ENCODE measurements at places on chromosomes 7 and 10. TPM values are rescaled to one million over a fixed set of nuclear protein-coding genes. Genes with fewer than 3 reads are reported as not detected.

GRCh38 chr7:30344513-30344912 lies 60.1 kb downstream of the ZNRF2 start:
- H3K36me3 ChIP-seq, result no peaks in the 10 kb centered on the region
- no peak overlapping the region for H3K4me3 ChIP-seq
- no peak overlapping the region for H3K27ac ChIP-seq
- H3K4me1 ChIP-seq, result peaks cover 27% of the 10 kb centered on the region
- no peaks in the 10 kb centered on the region for H3K27me3 ChIP-seq
- DNase-seq, result no peak

GRCh38 chr7:101856473-101857357 lies 39.3 kb downstream of the CUX1 start:
- H3K4me1 ChIP-seq, result peaks cover 11% of the 10 kb centered on the region
- H3K4me3 ChIP-seq, result peak overlapping the region; percentile 5
- no peaks in the 10 kb centered on the region for H3K36me3 ChIP-seq
- peak overlapping the region; percentile 74 for H3K27ac ChIP-seq

DNA sequence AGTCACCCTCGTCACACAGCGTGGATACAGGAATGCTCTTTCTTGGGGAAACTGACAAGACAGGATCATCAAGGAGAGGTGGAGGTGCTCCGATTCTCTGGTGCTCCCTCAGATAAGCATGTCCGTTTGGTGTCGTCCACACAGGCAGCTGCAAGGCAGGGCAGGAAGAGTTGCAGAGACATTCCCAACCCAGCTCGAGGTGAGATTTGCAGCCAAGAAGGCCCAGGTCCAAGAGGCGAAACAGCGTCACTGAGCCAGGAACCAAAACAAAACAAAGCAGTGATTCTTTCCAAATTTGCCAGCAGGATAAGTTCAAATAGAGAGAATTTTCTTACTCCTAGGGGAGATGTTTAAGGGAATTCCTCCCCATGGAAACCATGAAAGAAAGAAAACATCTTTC lies 386.5 kb upstream of the PFKP start:
- H3K4me1 ChIP-seq, result no peaks in the 10 kb centered on the region
- H3K27me3 ChIP-seq, result no peaks in the 10 kb centered on the region
- DNase-seq, result no peak
- no peak overlapping the region for H3K27ac ChIP-seq

DNA sequence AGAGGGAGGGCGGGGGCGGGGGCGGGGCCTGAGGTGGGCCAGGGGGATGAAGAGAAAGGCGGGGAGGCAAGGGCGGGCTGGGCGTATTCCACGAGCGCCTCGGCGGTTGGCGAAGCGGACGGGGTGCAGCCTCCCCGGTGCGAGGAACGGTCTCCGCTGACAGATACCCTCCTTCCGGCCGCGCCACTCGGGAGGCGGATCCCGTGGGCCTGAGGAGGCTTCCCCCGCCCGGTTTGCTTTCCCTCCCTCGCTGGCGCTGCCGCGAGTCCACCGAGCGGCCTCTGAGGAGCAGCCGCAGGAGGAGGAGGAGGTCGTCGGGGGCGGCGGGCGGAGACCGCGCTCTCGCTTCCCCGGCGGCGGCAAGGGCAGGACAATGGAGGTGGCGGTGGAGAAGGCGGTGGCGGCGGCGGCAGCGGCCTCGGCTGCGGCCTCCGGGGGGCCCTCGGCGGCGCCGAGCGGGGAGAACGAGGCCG lies at the start of gene TRIM24:
Gene TRIM24, plus strand, starts transcription at position 84 of the 473 bp plus-strand sequence. Its CDS starts 290 bp downstream, at position 374.
- DNase-seq, result peak; percentile 94
- peak within 1 kb of the TSS; percentile 91 for H3K4me3 ChIP-seq
- H3K4me1 ChIP-seq, result no peaks in the 10 kb centered on the region

GRCh38 chr7:4667776-4668509 lies 14.2 kb upstream of the FOXK1 start:
- DNase-seq, result no peak
- no peak overlapping the region for H3K4me3 ChIP-seq
- no peaks in the 10 kb centered on the region for H3K36me3 ChIP-seq
- no peaks in the 10 kb centered on the region for H3K27me3 ChIP-seq

GRCh38 chr10:9634466-9634865 lies 1383.2 kb upstream of the CELF2 start:
- no peak overlapping the region for H3K27ac ChIP-seq
- H3K36me3 ChIP-seq, result no peaks in the 10 kb centered on the region
- no peak for DNase-seq

DNA sequence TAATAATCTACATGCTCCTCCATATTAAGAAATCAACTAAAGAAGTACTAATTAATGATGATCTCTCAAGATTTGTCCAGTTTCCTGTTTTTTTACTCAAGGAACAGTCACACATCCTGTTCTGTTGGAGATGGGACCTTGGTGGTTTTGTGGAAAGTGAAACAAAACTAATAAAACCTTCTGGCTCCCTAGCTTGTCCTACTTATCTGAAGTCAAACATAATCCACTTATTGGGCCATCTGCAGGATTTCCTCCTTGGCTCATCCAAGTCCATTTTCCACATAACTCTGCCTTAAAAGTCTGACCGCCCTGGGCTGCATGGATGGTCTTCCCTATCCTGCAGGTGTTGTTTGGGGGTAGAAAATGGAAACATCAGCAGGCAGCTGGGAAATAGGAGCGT lies 39.4 kb upstream of the TARP start:
- H3K27ac ChIP-seq, result no peak overlapping the region
- H3K4me3 ChIP-seq, result no peak overlapping the region
- no peaks in the 10 kb centered on the region for H3K27me3 ChIP-seq
- no peaks in the 10 kb centered on the region for H3K4me1 ChIP-seq
- H3K36me3 ChIP-seq, result no peaks in the 10 kb centered on the region

GRCh38 chr10:53918755-53919154 lies 882.3 kb downstream of the PCDH15 start:
- DNase-seq, result no peak
- no peak overlapping the region for H3K4me3 ChIP-seq
- no peak overlapping the region for H3K27ac ChIP-seq

DNA sequence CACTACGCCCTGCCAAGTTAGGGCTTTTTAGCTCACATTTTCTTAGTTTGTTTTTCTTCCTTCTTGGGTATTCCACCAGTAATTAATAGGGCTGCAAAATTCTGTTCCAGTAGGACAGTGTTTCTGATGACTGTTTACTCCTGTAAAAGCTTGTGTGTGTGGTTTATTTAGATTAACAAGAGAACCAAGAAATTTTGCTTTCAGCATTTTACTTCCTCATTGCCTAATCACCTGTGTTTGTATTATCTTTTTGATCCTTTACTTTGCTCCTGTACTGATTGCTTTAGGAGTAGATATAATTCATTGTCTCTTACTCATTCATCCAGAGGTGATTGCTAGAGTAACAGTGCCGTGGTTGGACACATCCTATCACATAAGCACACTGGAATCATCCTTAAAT lies 27.7 kb downstream of the TDRD1 start:
- no peak for DNase-seq
- H3K27ac ChIP-seq, result no peak overlapping the region
- no peaks in the 10 kb centered on the region for H3K36me3 ChIP-seq
- H3K4me3 ChIP-seq, result no peak overlapping the region
- H3K27me3 ChIP-seq, result no peaks in the 10 kb centered on the region

DNA sequence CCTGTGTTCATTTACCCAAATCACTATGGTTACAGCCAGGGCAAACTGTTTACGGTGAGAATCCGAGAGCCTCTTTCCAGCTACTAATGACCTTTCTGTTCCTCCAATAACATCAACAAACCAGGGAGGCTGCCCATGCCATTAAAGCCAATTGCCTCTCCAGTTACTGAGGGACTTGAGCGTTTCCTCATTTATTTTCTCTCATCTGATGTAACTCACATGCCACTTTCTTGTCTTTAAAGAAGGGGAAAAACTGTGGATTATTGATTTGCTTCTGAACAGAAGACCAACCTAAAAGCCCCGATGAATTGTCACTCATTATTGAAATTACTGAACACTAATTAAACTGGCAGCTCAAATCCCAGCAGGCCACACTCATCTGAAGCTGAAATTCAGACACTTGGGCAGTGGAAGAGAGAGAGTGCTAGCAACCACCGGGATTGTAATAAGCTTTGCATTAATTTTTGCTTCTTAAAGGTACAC lies 595.8 kb upstream of the MKI67 start:
- no peaks in the 10 kb centered on the region for H3K4me1 ChIP-seq
- H3K27ac ChIP-seq, result no peak overlapping the region
- H3K4me3 ChIP-seq, result no peak overlapping the region
- DNase-seq, result no peak
- no peaks in the 10 kb centered on the region for H3K27me3 ChIP-seq

- H3K4me1 ChIP-seq, result no peaks in the 10 kb centered on the region
- no peaks in the 10 kb centered on the region for H3K36me3 ChIP-seq
- DNase-seq, result no peak
- H3K27me3 ChIP-seq, result no peaks in the 10 kb centered on the region
Observed at GRCh38 chr7:48427671-48428070, 256.4 kb downstream of the ABCA13 start.

- no peaks in the 10 kb centered on the region for H3K4me1 ChIP-seq
- H3K27ac ChIP-seq, result no peak overlapping the region
- no peak overlapping the region for H3K4me3 ChIP-seq
Observed at GRCh38 chr7:103349805-103350204, 2.4 kb downstream of the PSMC2 start.

GRCh38 chr7:25565949-25566348 lies 337.7 kb upstream of the NPVF start:
- H3K36me3 ChIP-seq, result no peaks in the 10 kb centered on the region
- H3K4me3 ChIP-seq, result no peak overlapping the region
- no peak overlapping the region for H3K27ac ChIP-seq
- no peaks in the 10 kb centered on the region for H3K27me3 ChIP-seq
- peak; percentile 29 for DNase-seq

- no peak overlapping the region for H3K27ac ChIP-seq
- H3K4me1 ChIP-seq, result no peaks in the 10 kb centered on the region
- no peak overlapping the region for H3K4me3 ChIP-seq
Observed at GRCh38 chr10:101935431-101935830, 91.8 kb upstream of the KCNIP2 start.

DNA sequence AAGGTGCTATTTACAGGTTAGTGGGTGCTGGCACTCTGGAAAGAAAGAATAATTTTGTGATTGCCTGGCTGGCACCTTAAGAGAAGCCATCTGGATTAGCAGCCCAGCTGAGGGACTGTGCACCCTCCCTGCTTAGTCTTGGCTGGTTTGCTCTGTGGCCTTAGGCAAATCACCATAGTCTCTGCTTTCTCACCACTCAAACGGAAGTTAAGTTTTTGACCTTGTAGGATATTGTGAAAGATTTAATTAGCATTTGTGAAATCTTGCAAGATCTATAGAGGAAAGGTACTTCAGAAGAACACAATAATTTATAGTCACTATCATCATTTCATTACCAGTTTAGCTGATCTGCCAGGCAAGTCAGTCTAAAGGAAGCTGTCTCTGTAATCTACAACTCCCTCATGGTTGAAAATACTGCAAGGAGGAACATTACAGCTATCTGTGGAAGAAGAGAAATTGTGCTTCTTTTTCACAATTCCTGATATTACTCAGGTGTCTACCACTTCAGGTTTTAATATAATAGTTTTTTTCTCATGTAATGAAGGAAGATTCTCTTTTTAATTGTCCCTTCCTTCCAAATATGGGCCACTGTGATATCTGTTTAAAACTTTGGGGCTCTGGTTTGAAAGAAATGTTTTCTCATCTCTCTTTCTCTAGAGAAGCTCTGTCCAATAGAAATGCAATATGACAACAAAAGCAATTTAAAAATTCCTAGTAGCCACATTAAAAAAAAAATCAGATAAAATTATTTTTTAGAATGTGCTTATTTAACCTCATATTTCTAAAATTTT lies 219.6 kb downstream of the PTEN start:
- H3K27me3 ChIP-seq, result no peaks in the 10 kb centered on the region
- H3K36me3 ChIP-seq, result no peaks in the 10 kb centered on the region
- no peak overlapping the region for H3K4me3 ChIP-seq
- DNase-seq, result no peak

DNA sequence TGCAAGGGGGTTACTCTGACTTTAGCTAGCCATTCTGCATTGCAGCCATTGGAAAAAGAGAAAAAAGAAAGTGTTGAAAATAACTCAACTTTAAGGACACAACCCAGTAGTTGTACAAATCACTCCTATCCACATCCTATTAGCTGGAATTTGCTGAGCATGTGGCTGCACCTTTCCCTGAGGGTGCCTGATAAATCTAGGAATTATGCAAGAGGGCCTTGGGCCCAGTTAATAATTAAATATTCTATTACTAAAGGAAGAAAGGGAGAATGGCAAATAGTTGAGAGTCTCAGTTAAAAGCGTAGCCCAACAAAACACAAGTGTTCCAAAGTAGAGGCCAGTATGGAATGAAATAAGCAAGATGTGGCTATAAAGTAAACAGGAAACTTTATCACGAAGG lies 200.9 kb upstream of the CNTNAP2 start:
- no peaks in the 10 kb centered on the region for H3K27me3 ChIP-seq
- no peak overlapping the region for H3K4me3 ChIP-seq
- no peaks in the 10 kb centered on the region for H3K36me3 ChIP-seq
- no peak for DNase-seq
- no peaks in the 10 kb centered on the region for H3K4me1 ChIP-seq
- H3K27ac ChIP-seq, result no peak overlapping the region

GRCh38 chr10:43013065-43013464 lies 63.8 kb upstream of the RET start:
- no peak overlapping the region for H3K4me3 ChIP-seq
- H3K4me1 ChIP-seq, result no peaks in the 10 kb centered on the region
- DNase-seq, result no peak
- no peak overlapping the region for H3K27ac ChIP-seq
- no peaks in the 10 kb centered on the region for H3K36me3 ChIP-seq
- no peaks in the 10 kb centered on the region for H3K27me3 ChIP-seq

DNA sequence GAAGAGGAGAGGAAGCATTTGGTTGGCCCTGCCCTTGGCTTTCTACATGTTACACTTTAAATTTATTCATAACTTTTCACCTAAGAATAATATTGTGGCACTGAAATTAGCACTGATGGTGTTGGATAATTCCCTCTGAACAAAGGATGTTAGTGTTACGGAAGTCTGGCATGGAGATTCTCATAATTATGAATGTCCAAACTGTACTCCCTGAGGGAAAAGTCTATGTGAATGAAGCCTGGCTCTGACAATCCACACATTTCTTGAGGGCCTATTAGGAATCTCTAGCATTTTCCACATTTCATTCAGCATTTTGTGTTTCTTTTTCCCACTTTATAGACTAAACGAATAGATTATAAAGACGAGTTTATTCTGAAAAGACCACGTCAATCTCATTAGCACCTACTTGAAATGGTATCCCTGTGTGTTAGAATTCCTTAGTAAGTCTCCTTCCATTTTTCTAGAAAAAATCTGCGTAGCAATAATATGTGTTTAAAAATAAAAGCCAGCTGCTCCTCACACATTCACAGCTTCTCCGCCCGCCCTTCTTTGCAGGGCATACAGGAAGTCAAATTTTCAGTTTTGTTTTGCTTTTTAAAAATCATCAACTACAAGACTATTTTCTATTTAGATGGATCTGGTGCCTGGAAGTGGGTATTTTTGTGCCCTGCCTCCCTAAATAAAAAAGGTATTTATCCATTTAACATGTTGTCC lies 131.8 kb upstream of the PALS2 start:
- no peak overlapping the region for H3K27ac ChIP-seq
- no peak for DNase-seq
- no peaks in the 10 kb centered on the region for H3K4me1 ChIP-seq
- no peaks in the 10 kb centered on the region for H3K36me3 ChIP-seq
- H3K27me3 ChIP-seq, result no peaks in the 10 kb centered on the region
- H3K4me3 ChIP-seq, result no peak overlapping the region

GPRIN2 gene
- total RNA-seq, result 4.3 TPM

COL17A1 gene
- 0.18 TPM for total RNA-seq

GFRA1 gene
- total RNA-seq, result 1.3 TPM

CCL24 gene
- not detected for total RNA-seq

SNX10 gene
- 6.5 TPM for total RNA-seq

MXI1 gene
- 17.8 TPM for total RNA-seq

C10orf67 gene
- total RNA-seq, result 0.12 TPM

INA gene
- total RNA-seq, result 0.75 TPM

MUC12 gene
- not detected for total RNA-seq

Measured in pancreas (tissue), 10 donors.